ENCODE measurements at places on chromosomes 7 and 10.

- DNase-seq = no peak
These were observed 1.0 kb upstream of the PLXDC2 start for GRCh38 chr10:19815036-19815730.

- no peak for DNase-seq
These were observed 462.5 kb downstream of the PTPRN2 start for GRCh38 chr7:158125091-158125490.

GRCh38 chr7:39304668-39305405 lies 261.4 kb upstream of the YAE1 start:
- no peak for DNase-seq

GRCh38 chr7:101172854-101173751 lies 7.0 kb downstream of the NAT16 start:
- no peak for DNase-seq

- DNase-seq = peak; percentile 56
These were observed 116.8 kb downstream of the ABLIM1 start for GRCh38 chr10:114541081-114541796.

DNA sequence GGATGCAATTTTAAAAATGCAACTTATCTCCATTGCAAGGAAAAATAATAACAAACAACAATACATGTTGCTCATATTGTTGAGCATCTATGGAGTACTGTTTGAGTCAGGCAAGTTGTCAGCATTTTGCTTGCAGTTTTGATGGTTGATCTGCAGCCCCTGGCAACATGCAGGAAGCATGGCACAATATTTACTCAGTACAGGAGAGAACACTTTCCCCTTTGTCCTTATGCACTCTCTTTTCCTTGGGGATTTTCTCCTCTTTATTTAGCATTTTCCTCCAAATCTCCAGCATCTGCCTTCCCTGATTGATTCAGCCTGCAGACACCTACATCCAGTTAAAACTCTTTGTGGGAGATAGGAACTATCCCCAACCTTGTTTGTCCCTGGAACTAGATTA lies 620.5 kb upstream of the LRRN3 start:
- DNase-seq = no peak

DNA sequence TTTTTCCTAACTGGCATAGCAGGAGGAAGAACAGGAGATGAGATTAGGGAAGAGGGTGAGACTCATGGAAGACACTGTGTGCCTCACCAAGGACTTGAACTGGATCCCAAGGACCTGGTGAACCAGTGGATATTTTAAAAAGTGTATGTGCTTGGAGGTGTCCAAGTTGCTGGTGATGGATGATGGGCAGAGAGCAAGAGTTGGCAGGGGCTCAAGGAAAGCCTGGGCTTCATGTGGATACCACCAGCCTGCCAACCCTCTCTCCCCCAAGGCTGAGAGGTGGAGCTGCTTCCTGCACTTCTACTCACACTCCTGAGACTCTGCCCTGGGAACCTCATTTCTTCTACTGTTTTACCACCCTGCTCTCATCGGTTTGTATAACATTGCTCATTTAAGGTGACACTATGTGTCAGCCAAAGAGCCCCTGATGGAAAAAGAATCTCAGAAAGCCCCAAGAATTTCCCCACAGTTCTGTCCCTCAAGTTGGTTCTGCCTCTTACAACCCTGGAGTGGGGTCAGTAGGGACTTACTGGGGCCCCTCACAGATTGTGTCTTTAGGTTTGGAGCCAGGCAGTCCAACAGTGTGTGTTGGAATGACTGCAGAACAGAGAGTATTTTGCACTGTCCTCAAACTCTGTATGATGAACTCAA lies 56.2 kb upstream of the PDCD4 start:
- DNase-seq = no peak

DNA sequence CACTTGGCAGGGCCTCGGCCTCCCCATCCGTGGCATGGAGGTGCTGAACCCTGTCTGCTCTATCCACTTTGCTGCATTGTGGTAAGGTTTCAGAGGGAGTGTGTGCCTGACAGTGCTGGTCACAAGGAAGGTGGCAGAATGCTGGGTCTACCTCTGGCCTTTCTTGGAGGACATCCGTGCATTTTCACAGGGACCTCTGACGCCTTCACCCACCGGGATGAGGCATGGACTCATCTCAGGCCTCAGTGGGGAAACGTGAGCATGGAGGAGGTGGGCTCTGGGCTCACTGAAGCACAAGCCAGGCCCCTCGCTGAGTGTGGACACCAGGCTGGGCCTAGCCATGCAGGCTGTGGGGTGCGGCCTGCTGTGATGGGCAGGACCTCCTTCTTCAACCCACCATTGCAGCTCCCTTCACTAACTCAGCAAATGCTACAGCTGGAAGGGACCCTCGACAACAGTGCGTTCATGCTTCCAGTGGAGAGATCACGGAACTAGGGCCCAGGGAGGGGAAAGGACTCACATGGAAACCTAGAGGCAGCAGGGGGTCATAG lies 8.6 kb downstream of the TBATA start:
- DNase-seq = no peak

DNA sequence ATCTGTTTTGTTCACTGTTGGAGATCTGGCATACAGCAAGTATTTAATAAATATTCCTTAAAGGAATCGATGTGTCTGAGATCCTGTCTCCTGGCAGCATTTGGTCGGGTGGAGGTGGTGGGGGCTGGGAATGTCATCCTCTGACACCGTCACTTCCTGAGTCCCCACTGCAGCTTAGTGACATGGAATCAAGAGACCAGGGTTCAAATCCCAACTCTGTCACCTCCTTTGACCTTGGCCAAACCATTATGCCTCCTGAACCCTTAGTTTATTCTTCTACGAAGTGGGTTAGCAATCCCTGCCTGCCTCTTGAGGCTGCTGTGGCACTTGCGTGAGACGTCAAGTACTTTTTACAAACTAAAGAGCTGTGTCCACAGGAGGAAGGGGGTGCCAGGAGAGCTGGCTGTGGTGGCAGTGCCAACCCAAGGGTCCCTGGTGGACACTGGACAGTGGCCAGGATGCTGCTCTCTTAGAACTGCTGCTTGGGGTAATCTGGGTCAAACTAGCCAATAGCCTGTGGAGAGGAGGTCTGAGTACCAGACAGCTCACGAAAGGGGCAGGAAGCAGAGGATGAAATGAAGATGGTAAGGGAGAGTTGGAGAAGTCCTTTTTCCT lies 8.0 kb upstream of the ZMIZ1 start:
- no peak for DNase-seq

DNA sequence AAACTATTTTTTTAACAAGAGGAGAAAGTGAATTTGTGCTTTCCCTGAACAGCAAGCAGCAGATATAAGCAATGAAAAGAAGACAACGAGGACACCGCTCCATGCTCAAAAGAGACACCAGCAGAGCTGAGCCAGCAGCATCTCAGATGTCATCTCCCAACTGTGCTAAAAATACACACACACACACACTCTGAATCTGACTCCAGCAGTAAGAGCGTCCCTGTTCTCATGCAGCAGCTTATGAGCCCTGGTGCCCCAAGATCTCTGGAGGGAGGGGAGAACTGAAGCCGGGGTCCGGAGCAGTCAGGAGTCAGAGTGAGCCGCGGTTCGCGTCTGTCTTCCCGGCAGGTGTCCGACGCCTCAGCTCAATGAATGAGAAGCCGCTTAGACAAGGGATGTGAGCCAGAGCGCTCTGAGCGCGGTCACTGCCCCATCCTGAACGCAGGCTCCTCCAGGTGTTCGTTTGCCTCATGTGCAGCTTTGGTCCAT lies 49.2 kb downstream of the SVIL start:
- no peak for DNase-seq

- no peak for DNase-seq
These were observed 10.9 kb upstream of the ERCC6 start for GRCh38 chr10:49549640-49550346.

Measured in activated T-cell treated with anti-CD3 and anti-CD28 coated beads, Interleukin-2, amount 50 U/mL, for 4 hours (primary cell).